ENCODE measurements at places on chromosomes 5 and 9.

DNA sequence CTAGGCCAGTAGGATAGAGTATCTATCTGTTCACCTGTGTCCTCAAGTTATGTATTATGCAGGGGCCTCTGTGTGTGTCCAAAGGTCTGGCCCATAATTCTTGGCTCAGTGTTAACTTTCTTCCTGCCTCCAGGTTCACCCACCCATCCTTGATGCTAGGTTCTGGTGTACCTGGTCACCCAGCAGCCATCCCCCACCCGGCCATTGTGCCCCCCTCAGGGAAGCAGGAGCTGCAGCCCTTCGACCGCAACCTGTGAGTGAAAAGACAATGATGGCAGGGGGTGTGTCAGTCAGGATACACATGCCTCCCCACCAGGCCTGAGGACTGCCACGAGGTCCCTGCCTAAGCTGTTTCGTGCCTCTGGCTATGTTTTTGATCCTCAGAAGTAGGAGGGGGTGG is 27.6 kb downstream of the TCF7 start:
- DNase-seq = no peak

DNA sequence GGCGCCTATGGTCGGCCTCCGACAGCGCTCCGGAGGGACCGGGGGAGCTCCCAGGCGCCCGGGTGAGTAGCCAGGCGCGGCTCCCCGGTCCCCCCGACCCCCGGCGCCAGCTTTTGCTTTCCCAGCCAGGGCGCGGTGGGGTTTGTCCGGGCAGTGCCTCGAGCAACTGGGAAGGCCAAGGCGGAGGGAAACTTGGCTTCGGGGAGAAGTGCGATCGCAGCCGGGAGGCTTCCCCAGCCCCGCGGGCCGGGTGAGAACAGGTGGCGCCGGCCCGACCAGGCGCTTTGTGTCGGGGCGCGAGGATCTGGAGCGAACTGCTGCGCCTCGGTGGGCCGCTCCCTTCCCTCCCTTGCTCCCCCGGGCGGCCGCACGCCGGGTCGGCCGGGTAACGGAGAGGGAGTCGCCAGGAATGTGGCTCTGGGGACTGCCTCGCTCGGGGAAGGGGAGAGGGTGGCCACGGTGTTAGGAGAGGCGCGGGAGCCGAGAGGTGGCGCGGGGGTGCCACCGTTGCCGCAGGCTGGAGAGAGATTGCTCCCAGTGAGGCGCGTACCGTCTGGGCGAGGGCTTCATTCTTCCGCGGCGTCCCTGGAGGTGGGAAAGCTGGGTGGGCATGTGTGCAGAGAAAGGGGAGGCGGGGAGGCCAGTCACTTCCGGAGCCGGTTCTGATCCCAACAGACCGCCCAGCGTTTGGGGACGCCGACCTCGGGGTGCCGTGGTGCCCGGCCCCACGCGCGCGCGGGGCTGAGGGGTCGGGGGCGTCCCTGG is 561 bp downstream of the DAPK1 start:
- DNase-seq = peak; percentile 32

DNA sequence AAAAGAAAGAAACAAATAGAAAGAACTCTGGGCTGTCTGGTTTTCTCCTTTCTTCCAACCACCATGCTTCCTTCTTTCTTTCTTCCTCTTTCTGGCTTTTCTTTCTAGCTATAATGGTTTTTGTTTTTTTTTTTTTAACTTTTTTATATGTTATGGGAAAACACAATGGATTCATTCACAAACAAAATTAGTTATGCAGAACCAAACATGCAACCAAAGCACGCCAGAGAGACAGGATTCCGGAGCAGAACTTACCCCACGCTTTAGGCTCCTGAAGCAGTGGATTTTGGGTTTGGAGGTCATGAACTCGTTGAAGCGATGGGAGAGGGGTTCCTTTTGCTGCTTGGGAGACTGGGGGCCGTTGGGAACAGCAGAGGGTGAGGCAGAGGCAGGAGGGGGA is 88.3 kb downstream of the USP20 start:
- DNase-seq = no peak

DNA sequence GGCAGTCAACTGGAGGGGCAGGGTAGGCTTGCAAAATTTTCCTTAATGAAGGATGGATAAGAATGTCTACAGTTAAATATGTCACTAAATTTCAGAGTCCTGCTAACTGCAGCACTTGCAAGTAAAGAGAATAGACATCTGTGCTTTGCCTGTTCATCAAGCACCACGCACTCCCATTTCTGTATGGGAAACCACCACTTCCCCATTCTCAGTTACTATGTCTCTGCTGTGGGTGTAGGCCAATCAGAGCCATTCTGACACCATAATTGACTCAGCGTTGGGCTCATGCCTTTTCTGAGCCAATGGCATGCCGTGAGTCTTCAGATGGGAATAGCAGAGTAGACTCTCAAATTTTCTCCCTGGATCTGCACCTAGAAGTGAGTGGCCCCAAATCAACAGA is 247.5 kb downstream of the GABRB2 start:
- DNase-seq = no peak

- DNase-seq = no peak
These were observed 1044.8 kb downstream of the DTWD2 start for GRCh38 chr5:117943541-117943940.

- no peak for DNase-seq
These were observed 16.5 kb downstream of the WNK2 start for GRCh38 chr9:93200449-93200742.

DNA sequence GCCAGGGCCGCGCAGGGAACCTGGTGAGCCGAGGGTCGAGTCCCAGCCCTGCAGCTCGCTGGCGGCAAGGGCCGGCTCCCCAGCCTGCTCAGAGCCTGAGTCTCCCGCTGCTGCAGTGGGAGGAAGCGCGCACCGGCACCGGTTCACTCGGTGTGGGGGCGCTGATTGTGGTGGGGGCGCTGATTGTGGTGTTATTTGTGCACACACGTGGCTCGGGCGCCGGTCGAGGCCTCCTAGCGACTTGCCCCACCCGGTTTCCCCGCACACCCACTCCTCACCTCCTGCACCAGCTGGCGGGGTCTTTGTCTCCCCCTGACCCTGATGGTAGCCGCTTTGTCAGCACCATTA is 266.7 kb downstream of the NSG2 start:
- DNase-seq = no peak

GRCh38 chr5:88144219-88145001 is 124.2 kb downstream of the TMEM161B start:
- DNase-seq = peak; percentile 32

- no peak for DNase-seq
These were observed 126.3 kb downstream of the EFNA5 start for GRCh38 chr5:107544476-107544875.

DNA sequence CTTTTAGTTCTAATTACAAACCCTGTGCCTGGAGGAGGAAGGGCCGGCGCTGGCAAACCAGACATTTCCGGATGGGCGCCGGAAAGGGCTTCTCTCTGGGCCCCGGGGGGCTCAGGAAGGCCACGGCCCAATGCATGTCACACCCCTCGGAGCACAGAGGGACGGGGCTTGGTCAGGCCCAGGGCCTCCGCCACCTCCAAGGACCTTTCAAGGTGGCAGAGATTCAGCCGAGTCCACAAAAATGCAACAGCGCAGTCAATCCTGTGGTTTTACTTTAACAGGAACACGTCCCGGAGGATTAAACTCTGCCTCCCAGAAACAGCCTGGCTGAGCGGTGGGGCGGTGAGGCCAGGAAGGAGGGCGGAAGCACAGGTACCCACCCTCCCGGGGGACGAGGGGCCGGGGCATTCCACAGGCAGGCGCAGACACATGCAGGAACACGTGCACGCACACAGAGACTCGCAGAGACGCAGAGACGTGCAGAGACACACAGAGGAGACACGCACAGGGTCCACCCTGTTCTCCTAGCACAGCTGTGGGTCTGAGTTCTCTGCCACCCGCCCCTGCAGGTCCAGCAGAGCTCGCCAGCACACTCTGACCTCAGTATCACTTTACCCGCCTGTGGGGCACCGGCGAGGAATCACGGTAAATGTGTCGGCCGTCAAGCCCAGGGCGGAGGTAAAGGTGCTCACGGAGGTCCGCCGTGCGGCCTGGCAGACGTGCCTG is 23.0 kb downstream of the SLC9A3 start:
- no peak for DNase-seq

- DNase-seq = no peak
These were observed 104.1 kb downstream of the UGCG start for GRCh38 chr9:112000743-112001142.

All from activated naive CD8-positive, alpha-beta T cell treated with anti-CD3 and anti-CD28 coated beads, Interleukin-2, amount 10 ng/mL, durations not matched to agents 7 days and 5 days (primary cell).